ENCODE measurements at places on chromosomes 4 and X. TPM values are rescaled to one million over a fixed set of nuclear protein-coding genes. Genes with fewer than 3 reads are reported as not detected.
A peak's percentile ranks its signal among the peaks of the same experiment; 100 is the strongest.

DNA sequence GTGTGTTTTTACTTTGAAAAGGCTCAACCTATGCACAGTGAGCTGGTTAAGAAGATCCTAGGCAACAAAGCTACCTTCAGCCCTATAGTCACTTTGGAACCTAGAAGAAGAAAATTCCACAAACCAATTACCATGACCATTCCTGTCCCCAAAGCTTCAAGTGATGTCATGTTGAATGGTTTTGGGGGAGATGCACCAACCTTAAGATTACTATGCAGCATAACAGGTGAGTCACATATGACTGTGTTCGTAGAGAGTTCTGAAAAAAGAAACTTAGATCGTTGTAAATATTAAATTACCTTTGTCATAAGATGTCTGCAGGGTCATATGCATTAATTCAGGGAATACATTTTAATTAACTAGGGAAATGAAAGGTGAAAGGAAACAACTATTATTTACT, 287.1 kb downstream of the ANK2 start:
- H3K36me3 ChIP-seq: no peaks in the 10 kb centered on the region
- DNase-seq: no peak
- no peaks in the 10 kb centered on the region for H3K27me3 ChIP-seq
- no peaks in the 10 kb centered on the region for H3K4me1 ChIP-seq
- H3K4me3 ChIP-seq: no peak overlapping the region

GRCh38 chr4:182574706-182575105, 331.5 kb downstream of the TENM3 start:
- no peaks in the 10 kb centered on the region for H3K4me1 ChIP-seq
- H3K36me3 ChIP-seq: no peaks in the 10 kb centered on the region
- no peak overlapping the region for H3K27ac ChIP-seq

GRCh38 chr4:8543623-8544022, 36.6 kb upstream of the GPR78 start:
- peaks cover 3% of the 10 kb centered on the region for H3K4me1 ChIP-seq
- DNase-seq: no peak
- no peaks in the 10 kb centered on the region for H3K27me3 ChIP-seq
- H3K4me3 ChIP-seq: no peak overlapping the region

The HPGDS gene
- 11.4 TPM for total RNA-seq

The XAGE2 gene
- total RNA-seq: 8.1 TPM

The CD38 gene
- total RNA-seq: 10.4 TPM

GRCh38 chr4:86934771-86935565, at the start of gene AFF1:
AFF1 (plus strand) TSS chr4:86935011; CDS start chr4:86948534, 13,523 bp downstream.
- peak; percentile 98 for DNase-seq
- H3K4me1 ChIP-seq: peaks cover 36% of the 10 kb centered on the region
- peak within 1 kb of the TSS; percentile 96 for H3K27ac ChIP-seq

- no peaks in the 10 kb centered on the region for H3K36me3 ChIP-seq
- H3K27me3 ChIP-seq: no peaks in the 10 kb centered on the region
- H3K27ac ChIP-seq: no peak overlapping the region
- H3K4me3 ChIP-seq: no peak overlapping the region
- DNase-seq: no peak
- no peaks in the 10 kb centered on the region for H3K4me1 ChIP-seq
These were observed 181.8 kb upstream of the POF1B start for GRCh38 chrX:85561231-85561630.

DNA sequence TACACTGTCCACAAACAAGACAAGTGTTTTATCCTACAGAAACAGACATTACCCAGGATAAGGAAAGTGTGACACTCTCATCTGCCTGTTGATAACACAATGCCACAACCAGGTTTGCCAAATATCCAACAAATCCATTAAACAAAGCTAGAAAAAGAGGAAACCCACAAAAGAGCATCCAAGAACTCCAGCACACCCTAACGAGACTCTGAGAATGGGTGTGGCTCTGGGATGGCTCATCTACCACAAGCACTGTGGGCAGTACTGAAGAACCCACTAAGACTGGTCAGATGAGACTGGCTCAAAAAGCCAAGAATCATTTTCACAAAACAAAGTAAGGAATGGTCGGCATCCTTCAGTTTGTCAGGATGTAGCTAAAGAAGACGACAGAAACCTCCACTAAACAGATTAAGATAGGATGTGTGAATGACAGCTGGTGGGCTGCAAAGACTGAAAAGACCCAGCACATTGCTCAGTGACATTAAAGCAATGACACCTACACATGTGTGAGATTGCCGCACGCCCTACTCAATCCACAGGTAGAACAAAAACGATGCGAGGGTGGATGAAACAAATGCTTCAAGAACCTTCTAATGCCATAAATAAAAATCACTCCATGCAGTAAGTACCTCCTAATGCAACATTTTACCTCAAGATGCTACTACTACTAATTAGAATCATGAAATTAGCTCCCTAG, 14.7 kb downstream of the ATP8A1 start:
- no peaks in the 10 kb centered on the region for H3K36me3 ChIP-seq
- no peak for DNase-seq
- no peak overlapping the region for H3K27ac ChIP-seq
- H3K4me1 ChIP-seq: peaks cover 32% of the 10 kb centered on the region
- H3K27me3 ChIP-seq: no peaks in the 10 kb centered on the region
